ENCODE measurements at places on chromosomes 13 and 19.

DNA sequence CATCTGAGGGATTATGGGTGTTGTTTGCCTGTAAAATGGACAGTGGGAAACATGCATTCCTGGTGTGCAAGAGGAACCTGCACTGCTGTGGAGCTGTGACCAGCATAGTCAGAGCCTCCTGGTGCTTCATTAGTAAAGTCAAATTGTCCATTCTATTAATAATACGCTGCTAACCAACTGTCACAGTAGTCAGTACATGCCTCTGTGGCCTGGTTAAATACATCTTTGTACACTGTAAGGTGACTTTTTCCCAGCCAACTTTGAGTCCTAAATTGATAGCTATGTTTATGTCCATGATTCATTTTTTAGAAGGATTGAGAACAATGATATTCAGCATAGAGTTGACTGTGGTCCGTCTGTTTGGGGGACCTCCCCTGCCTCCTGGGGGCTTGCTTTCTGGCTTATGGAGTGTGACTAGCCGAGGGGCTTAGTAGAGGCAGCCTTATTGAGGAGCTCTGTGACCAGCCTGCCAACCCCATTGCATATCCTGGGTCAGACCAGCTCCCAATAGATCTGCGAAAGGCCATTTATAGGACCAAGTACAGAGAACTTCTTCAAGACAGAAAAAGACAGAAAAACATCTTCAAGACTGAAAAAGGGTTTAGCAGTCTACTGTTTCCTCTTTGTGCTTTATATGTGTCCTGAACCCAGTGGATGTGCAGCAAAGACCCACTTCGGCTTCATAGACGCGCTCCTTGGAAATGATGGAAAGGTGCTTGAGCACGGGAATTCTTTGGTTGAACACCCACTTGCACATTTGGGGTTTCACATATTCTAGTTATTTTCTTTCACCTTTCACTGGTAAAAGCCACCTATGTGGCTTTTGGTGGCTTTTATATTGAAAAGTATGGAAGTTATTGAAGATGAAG, 4.3 kb downstream of the GPR183 start:
- DNase-seq = no peak

GRCh38 chr13:95100525-95101433, 200.5 kb downstream of the ABCC4 start:
- DNase-seq = no peak

- no peak for DNase-seq
Measured at GRCh38 chr19:29606420-29606747, 301 bp downstream of the POP4 start.

DNA sequence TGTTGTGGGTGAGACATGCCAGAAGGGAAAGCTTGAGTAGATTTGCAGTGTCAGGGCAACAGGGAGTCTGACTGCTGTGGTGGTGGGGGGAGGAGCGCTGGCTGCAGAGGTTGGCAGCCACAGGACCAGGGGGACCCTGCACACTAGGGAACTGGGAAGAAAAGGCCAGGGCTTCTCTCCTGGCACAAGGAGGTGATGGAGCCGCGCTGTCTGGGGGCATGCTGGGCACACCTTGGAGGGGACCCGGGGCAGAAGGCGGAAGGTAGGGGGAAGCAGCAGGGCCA, 13.9 kb upstream of the EPHX3 start:
- DNase-seq = no peak

DNA sequence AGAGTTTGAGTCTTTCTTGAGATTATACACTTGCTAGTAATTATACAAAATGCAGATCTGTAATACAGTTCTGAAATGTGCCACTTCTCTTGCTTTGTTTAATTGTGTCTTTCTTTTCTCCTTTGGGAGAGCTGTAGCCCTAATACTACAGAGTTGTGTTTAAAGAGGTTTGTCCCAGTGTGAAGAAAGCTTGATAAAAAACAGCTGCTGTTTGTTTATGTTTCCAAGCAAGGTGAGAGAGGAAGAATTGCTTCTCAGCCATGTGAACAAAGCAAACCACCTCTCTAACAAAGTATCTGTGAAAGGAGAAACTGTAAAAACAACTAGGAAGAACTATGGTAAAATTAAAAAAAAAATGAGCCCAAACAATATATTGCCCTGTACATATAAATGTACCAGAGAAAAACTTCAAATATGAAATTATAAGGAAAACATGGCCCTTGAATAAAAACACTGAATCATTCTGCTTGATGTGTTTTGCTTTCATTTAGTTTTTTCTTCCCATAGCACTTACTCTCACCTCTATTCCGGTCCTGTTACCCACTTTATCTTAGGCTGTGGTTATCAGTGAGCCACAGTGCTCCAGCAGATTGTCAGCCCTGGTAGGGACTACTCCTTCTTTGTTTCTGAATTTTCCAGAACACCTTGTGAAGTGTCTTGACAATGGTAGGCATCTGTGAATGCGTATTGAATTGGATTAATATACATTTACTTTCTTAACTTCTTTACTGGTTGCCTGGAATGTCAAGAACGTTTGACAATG, 257.1 kb downstream of the MTUS2 start:
- DNase-seq = no peak

DNA sequence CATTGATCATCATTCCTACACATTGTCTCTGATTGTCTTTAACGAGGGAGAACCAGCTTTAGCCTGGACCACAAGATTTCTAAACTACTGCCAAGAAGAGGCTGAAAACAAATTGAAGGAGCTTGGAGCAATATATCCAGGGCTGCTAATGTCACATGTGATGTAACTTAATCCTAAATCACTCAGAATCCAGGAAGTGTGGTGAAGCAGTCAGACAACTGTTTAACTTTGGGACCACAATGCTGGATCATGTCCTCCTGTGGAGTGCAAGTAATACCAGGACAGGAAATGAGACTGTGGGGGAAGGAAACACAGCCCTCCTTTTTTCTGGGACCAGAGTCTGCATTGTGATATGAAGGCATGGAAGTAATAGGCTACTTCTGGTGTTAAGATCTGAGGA, 430.2 kb downstream of the KCTD12 start:
- DNase-seq = no peak

- DNase-seq = no peak
Measured at GRCh38 chr13:100148422-100148821, 59.5 kb downstream of the PCCA start.

DNA sequence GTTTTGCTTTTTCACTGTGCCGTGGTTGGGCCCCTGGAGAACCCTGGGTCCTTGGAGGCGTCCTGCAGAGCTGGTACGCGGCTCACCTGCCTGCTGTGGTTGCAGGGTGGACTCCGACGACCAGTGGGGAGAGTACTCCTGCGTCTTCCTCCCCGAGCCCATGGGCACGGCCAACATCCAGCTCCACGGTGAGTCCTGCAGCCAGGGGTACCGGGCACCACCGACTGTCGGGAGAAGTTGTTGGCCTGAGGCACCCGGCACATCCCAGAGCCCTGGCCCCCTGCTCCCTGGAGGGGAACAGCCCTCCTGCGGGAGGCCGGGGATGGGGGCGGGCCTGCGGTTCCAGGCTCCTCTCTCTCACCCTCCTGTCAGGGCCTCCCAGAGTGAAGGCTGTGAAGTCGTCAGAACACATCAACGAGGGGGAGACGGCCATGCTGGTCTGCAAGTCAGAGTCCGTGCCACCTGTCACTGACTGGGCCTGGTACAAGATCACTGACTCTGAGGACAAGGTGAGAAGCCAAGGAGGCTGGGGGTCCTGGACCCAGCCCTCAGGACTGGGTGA, 8.0 kb downstream of the BSG start:
- no peak for DNase-seq

DNA sequence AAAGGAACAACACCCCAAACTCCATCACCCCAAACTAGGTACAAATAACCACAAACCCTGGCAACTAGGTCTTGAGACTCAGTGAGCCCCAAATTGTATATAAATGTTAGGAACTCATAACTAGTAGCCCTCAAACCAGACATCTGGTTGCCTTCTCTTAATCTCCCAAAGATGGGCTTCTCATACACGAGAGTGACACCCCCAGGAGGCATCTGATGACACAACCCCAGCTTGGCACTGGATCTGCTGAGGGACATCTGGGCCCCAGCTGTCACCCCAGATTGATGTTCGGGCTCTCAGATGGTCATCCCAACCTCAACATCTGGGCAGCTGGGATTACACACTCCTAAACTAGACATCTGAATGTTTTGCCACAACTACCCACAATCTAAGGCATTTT, 14.8 kb downstream of the RABAC1 start:
- no peak for DNase-seq

DNA sequence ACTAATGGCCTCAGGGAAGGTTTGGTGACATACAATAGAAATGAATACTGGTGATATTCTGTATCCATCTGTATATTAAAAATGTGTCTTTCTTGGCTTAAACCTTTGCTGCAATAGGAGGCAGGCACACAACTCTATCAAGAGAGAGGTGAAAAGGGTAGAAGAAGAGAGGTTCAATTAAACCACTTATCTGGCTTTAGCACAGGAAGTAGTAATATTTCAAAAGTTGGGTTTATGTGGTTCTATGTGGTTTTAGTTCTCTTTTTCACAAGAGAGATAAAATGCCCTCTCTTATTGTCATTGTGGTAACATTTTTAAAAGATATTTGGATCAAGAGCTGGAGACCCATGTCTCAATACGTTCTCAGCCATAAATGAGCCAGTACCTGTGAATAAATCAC, 146.2 kb upstream of the FNDC3A start:
- DNase-seq = no peak

GRCh38 chr13:48784916-48785548, 131.3 kb downstream of the CYSLTR2 start:
- no peak for DNase-seq

DNA sequence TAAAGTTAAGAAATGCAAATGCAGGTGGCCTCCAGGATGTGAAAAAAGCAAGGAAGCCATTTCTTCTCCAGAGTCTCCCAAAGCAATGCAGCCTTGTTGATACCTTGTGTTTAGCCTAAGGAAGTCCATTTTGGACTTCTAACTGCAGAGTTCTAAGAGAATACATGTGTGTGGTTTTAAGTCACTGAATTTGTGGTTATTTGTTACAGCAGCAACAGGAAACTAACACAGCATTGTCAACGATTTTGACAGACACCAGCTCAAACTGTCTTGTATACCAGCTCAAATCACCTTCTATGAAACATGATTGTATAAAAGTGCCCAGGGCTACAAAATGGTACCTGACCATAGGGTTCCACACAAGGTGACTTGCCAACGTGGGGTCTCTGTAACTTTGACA, 151.4 kb downstream of the NALCN start:
- no peak for DNase-seq

DNA sequence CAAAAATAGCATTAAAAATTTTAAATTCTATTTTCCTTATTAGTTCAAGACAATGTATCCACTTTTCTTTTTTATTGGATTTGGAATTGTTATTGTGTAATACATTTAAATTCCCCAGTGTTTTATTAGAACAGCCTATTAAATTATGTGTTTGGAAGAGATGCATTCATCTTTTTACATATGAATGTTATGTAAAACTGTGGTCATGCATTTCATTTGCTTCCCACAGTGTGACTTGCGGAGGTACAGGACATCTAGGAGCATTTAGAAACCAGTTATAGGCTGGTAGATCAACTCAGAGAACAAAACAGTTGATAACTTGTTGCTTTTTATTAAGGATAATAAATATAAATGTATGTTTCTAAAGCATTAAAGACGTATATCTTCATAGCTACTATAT, 335.5 kb upstream of the TMTC4 start:
- DNase-seq = no peak
